ENCODE measurements at places on chromosomes 3 and 15.

- DNase-seq = no peak
Observed at GRCh38 chr3:139105154-139105702, 60.5 kb upstream of the PRR23C start.

DNA sequence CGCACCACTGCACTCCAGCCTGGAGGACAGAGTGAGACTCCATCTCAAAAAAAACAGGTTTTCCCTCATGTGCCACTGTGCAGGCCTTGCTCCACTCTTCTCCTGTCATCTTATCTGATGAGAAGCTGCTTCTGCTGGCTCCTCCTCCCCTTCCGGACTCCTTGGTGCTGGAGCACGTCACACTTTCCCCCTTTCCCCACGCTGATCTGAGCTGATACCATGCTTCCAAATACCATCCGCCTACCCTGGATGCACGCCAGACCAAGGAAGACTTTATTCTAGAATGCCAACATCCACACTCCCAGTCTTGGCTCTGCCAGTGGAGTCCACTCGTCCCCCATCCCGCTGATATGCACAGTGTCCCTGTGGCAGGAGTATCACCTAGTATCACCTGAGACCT lies 31.3 kb downstream of the HOMER2 start:
- DNase-seq = no peak

DNA sequence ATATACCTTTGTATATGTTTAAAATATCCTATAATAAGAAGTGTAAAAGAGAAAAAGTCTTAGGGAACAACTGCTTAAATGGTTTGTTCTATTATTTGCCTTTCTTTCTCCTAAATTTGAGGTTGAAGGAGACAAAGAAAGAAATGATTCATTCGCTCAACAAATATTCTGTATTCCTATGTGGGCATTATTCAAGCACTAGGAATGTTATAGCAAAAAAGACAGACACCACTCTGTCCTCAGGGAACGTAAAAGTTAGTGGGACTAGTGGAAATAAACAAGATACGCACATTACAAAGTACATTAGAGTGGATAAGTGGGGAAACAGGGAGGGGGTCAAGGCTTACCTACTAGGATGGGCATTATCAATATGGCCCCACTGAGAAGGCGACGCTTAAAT lies 332.2 kb downstream of the LPP start:
- DNase-seq = no peak

GRCh38 chr15:76229266-76229665 lies 82.0 kb downstream of the ETFA start:
- DNase-seq = no peak

DNA sequence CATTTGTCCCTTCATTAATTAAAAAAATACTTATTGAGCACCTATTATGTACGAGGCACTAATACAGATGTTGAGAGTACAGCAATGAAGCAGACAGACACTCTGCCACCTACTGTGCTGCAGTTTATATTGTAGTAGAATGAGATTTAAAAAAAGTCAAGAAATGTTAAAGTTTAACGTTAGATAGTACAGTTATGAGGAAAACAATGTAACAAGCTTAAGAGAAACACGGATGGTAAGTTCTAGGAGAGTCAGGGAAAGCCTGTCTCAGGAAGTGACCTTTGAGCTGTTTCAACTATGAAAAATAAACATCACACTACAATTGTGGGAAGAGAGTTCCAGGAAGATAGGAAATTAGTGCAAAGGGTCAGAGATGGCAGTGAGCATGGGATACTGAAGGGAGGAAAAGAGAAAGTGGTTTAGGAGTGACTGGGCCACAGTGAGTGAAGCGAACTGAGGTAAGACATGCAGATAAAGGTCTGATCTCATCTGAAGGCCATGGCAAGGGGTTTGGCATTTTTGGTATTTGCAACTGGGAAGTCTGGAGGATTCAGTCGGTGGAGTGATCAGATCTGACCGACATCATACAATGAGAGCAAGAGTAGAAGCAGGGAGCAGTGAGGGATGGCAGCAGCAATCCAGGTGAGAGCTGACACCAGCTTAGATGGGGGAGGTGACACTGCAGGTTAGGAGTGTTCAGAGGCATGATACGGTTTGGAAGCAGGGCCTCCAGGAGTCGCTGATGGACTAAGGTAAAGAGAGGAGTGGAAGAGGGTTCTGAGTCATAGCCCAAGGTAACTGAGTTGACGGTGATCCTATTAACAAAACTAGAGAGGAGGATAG lies 28.5 kb downstream of the PLSCR4 start:
- DNase-seq = no peak

GRCh38 chr15:34799149-34800101 lies 4.1 kb upstream of the ACTC1 start:
- DNase-seq = no peak

GRCh38 chr15:33360886-33361285 lies 50.1 kb downstream of the RYR3 start:
- DNase-seq = no peak

GRCh38 chr3:111152496-111152895 lies 80.9 kb downstream of the NECTIN3 start:
- DNase-seq = no peak

GRCh38 chr15:101187820-101188636 lies 63.8 kb downstream of the CHSY1 start:
- no peak for DNase-seq

GRCh38 chr15:57948351-57949289 lies 116.9 kb downstream of the ALDH1A2 start:
- DNase-seq = no peak

DNA sequence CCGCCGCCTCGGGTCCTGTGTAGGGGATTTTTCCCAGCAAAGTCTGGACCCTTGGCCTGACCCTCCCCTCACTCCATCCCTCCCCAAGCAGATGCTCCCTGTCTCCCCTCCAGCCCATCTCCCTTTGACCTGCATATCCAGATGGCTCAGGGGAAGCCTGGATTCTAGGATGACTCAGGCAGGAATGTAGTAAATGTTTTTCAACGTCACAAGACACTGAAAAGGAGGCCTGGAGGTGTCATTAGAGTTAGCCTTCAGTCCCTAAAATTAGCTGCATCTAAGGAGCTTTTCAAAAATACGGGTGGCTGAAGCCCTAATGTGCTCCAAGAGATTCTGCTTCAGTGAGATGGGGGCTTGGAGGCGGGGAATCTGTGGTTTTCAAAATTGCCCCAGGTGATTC lies 7.2 kb downstream of the ACAN start:
- no peak for DNase-seq

DNA sequence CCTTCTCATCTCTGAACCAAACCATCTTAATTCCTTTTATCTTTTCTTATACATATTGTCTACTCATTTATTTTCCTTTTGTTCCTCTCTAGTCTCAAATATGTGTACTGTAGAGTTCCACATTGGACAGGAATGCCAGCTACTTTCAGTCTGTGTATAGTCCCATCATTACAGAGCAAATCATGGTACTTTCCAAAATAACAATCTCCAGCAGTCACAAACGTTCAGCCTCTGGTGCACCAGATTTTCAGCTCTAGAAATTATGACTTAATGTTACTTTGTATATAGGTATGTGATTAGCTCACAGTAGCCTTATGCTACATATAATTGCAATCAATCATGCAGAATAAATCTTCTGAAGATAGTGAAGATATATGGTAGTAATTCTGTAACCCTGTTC lies 32.5 kb upstream of the TM4SF4 start:
- DNase-seq = no peak

- no peak for DNase-seq
Observed at GRCh38 chr3:64958199-64958843, 270.5 kb upstream of the ADAMTS9 start.

DNA sequence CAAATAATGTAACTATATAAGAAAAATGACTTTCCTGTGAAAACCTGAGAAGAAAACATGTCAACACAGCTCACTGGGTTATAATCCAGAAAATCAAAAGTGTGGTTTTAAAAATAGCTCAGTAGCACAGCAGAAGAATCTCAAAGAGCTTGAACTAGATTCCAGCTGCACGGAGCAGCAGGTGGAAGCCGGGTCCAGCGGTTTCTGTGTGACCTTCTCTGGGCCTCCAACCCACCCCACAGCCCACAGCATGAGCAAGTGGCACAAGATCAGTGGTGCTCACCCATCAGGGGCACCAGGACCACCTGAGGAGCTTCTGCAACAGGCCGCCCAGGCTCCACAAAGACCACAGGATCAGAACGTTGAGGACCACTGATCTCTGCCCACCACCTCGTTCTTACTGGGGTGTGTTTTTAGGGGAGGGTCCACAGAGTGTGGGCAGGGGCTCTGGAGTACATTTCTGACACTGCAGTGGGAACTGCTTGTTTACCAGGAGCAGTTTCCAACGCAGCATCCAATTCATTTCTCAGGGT lies 23.2 kb downstream of the SLC41A3 start:
- DNase-seq = no peak

All from stimulated activated CD4-positive, alpha-beta T cell treated with anti-CD3 and anti-CD28 coated beads, Interleukin-2, amount 100 ng/mL, for 24 hours (primary cell).